ENCODE measurements at places on chromosomes 1 and 21.

GRCh38 chr1:901108-901859 lies 22.4 kb upstream of the SAMD11 start:
- DNase-seq = no peak

GRCh38 chr1:89890085-89890752 lies 69.4 kb downstream of the LRRC8D start:
- peak; percentile 45 for DNase-seq

DNA sequence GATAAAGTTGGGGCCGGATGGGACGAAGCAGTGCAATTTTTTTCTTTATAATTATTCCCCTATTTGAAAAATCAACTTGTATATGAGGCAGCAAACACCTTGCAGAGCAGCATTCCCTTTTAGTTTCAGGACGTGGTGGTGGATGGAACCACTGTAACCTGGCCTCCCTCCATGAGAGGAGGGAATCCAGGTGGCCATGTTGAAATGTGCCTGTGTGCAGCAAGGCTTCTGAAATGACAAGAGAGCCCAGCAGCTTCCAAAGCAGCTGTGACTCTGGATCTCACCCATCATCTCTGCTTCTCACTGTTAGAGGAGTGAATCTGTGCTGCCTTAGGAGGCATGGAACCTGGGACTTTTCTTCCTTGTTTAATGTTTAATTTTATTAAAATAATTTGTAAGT lies 42.3 kb downstream of the NFIA start:
- DNase-seq = no peak

GRCh38 chr1:11168731-11169130 lies 20.4 kb upstream of the ANGPTL7 start:
- no peak for DNase-seq

GRCh38 chr1:43214501-43215444 lies 42.6 kb downstream of the CFAP57 start:
- DNase-seq = no peak

- DNase-seq = peak; percentile 77
These were observed 31.7 kb downstream of the ELK4 start for GRCh38 chr1:205600085-205600484.

DNA sequence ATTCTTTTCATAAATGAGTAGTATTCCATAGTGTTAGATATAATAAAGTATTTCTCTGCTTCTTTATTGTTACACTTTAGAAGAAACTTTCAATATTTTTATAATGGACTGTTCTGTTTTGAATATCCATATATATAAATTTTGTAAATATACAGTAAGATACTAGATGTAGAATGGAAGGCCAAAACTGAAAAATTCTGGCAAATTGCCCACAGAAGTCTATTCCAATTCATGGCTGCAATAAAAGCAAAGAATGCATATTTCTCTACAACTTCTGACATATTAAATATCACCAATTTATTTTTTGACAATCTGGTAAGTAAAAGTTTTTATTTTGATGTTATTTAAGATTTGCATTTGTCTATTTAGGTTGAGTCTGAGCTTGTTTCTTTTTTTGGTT lies 532.5 kb downstream of the NCAM2 start:
- DNase-seq = no peak

DNA sequence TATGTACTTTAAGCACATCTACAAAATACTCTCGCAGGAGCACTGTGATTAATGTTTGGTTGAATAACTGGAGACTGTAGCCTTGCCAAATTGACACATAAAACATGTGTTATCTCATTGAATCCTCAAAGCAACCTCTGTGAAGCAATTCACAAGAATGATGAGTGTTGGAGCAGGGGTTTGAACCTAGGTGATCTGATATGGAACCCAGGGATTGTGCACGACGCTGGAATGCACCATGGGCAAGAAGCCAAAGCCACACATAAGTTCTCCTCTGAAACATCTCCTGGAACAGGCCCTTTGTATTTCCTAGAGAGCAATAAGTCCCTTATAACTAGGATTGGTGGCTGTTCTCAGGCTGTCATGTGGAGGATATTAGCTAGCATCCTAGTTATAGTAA lies 124.6 kb upstream of the IVNS1ABP start:
- DNase-seq = peak; percentile 89

DNA sequence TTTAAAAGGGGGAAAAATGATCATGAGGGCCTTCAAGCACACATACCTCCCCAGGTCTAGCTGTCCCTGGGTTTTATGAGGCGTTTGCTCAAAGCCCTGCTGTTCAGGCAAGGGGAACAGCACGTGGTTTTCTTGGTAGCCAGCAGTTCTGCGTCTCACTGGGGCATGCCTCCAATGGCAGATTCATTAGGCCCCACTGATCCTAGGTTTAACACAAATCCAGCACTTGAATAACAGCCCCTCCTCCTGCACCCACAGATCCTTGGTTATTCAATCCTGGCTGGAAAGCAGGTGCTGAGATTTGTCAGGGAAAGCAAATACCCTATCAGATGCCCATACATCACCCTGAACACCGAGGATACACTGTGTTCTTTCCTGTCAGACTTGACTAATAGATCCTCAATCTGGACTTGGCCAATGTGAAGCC lies 106.4 kb downstream of the ZC3H11B start:
- no peak for DNase-seq

DNA sequence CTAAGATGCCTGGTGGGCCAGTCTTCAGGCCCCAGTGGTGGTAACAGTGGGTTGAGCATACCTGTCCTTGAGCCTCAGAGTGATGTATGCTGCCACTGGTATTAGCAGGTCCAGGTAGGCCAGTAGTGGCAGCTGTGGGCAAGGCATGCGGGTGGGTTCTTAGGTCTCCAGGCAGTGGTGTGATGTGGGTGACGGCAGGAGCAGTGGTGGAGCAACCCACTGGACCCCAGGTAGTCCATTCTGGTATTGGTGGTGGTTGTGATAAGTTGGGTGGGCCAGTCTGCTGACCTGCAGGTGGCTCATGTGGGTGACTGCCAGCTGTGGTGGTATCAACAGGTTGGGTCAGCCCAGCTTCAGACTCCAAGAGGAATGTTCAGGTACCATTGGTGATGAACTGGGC lies 165.0 kb upstream of the GORAB start:
- no peak for DNase-seq

- no peak for DNase-seq
These were observed 170.2 kb downstream of the TNR start for GRCh38 chr1:175572932-175573868.

- no peak for DNase-seq
These were observed 4.5 kb downstream of the CYP4A11 start for GRCh38 chr1:46936788-46937187.

GRCh38 chr1:14924455-14925331 lies 228.9 kb upstream of the TMEM51 start:
- peak; percentile 38 for DNase-seq

- DNase-seq = no peak
These were observed 43.6 kb downstream of the ARID1A start for GRCh38 chr1:26739329-26739914.

DNA sequence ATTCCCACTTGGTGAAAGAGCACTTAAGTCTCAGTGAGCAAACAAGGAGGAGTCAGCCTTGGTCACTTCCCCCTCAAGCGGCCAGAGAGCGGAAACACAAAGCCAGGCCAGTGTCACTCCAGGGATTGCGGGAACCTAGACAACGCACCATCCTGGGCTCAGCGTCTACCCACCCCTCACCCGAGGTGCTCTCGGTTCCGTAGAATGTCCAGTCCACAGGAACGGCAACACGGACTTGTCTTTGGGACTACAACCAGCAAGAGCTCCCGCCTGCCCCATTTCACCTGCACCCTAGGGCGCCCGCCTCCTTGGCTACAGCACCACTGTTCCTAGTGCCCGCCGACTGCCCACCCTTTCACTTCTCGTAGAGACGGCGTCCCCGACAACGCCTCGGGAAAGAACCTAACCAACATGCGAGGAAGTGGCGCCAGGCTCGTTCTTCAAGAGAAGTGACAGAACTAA lies 509 bp downstream of the GDAP2 start:
- peak; percentile 66 for DNase-seq

GRCh38 chr1:182317611-182318161 lies 73.9 kb downstream of the GLUL start:
- no peak for DNase-seq

DNA sequence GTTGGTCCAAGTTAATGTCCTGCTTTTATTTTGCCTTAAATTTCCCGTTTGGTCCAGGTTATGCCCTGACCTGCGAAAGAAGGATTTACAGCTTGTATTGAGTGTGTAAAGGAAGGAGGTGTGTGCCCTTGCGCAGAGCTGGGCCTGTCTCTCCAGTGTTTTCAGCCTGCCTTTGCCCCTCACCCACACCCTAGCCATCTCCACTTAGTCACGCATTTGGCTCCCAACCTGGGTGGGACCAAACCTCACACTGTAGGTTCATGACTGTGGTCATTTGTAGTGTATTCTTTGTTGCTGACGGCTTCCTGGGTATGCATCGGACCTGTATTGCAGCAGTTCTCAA lies 572 bp upstream of the SRSF10 start:
- DNase-seq = peak; percentile 93

Measured in HT1080 (cell line).